ENCODE measurements at places on chromosomes 11 and 22. TPM values are rescaled to one million over a fixed set of nuclear protein-coding genes. Genes with fewer than 3 reads are reported as not detected.

DNA sequence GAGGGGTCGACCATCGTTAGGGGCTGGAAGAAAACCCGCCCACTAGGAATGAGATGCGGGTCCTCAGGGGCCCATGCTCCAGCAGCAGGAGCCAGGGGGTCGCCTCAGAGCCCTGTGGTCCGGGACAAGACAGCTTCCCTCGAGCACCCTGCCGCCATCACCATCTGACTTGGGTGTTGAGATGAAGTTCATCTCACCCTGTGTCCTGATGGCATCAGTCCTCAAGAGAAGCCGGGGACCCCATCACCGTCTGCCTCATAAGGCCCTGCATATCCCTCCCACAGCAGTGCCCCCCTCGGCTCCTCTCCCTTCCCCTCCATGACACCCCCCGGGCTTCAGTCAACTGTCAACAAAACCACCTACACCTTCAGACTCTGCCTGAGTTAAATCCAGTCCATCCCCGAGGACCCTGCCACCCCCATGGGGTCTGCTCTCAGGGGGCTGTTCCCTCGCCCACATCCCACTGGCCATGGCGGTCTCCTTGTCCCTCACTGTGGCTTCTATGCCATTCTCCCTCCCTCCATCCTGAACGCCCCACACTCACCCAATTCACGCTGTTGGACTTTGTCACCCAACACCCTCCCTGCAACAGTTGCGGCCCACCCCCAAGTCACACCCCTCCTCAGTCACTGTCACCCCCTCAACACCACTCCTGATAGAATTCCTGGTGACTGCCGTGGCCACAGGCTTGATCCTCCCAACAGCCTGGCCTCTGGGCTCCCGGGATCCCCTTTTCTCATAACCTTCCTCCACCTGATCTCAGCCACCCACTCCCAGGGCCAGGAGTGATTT is 87.7 kb upstream of the RTL6 start:
- no peak for DNase-seq

DNA sequence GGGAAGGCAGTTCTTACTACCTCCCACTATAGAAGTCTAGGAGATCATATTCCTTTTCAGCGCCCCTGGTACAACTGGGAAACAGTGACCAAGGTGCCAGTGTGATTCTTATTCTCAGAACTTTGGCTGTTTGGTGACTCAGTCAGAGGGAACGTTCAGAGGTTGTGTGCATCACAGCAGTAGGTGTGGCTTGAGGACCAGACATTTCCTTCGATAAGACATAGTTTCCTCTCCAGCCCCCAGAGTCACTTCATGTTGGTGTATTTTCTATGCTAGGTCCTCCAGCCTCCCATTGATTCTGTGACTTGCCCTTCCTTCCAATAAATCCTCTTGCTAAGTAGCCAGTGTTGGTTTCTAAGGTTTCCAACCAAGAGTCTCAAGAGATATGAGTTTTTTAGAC is 171.9 kb upstream of the MPPED2 start:
- no peak for DNase-seq

FADS3 gene
- 16.7 TPM for polyA plus RNA-seq

GRCh38 chr11:65655570-65656332 is 7.0 kb downstream of the RELA start:
- no peak for DNase-seq

SPON1 gene
- polyA plus RNA-seq = 71.8 TPM

GRCh38 chr22:30541961-30542810 is 4.4 kb downstream of the SEC14L6 start:
- DNase-seq = no peak

LYVE1 gene
- polyA plus RNA-seq = 57.7 TPM

DNA sequence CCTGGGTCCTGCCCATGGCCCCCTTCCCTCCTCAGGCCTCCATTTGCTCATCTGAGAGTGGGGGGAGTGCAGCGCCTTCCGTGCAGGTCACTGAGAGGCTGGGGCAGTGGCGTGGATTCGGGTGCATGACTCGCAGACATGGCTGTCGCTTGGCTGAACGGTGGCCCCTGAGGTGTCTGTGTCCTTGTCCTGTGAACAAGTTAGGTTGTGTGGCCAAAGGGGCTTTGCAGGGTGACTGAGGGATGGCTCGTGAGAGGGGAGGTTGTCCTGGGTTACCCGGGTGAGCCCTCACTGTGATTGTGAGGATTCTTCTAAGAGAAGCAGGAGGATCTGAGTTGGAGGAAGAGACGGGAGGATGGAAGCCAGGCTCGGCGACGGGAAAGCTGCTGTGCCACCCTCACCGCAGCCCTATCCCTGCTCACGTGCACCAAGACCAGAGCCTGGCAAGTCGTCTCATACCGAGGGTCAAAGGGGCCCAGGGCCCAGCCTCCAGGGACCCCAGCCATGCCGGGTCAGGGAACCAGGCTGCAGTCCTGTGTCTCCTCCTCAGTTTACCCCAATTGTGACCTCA is 79.1 kb downstream of the KCNQ1 start:
- no peak for DNase-seq

- no peak for DNase-seq
Observed at GRCh38 chr22:24883432-24883831, 63.1 kb downstream of the LHFPL7 start.

KRTAP5-10 gene
- polyA plus RNA-seq = not detected

OVCH2 gene
- 4.6 TPM for polyA plus RNA-seq

GRCh38 chr11:92504004-92504403 is 279.4 kb downstream of the FAT3 start:
- DNase-seq = no peak

GRCh38 chr11:88596786-88597185 is 259.2 kb upstream of the CTSC start:
- DNase-seq = no peak
